ENCODE measurements at places on chromosomes 2 and 18.

DNA sequence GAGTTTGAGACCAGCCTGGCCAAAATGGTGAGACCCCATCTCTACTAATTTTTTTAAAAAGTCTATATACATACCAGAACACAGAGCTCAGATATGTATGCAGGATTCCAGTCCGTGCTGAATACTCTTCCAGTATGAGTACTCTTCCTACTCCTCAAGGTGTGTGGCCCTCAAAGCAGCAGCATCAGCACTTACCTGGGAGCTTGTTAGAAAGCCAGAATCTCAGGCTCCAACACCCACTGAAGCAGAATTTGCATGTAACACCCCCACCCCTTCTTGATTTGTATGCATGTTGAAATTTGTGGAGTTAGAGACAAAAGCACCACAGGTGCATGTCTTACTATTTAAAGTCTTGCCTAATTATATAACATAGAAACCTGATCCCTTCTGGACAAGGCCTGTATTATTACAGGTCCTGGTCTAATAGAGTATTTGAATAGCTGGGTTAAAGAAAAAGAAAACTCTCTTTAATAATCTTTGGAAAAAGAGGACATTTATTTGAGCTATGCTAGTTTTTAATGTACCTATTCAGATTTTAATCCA is 50.3 kb upstream of the NFE2L2 start:
- no peak for DNase-seq

- DNase-seq: no peak
Measured at GRCh38 chr2:104929663-104930062, 75.7 kb downstream of the POU3F3 start.

GRCh38 chr2:52976143-52976949 is 791.3 kb upstream of the CHAC2 start:
- DNase-seq: no peak

GRCh38 chr2:125172181-125172580 is 1147.1 kb downstream of the CNTNAP5 start:
- no peak for DNase-seq

- DNase-seq: no peak
Measured at GRCh38 chr2:223995569-223995968, 38.3 kb downstream of the MRPL44 start.

- no peak for DNase-seq
Measured at GRCh38 chr2:181810823-181811695, 80.5 kb upstream of the ITPRID2 start.

DNA sequence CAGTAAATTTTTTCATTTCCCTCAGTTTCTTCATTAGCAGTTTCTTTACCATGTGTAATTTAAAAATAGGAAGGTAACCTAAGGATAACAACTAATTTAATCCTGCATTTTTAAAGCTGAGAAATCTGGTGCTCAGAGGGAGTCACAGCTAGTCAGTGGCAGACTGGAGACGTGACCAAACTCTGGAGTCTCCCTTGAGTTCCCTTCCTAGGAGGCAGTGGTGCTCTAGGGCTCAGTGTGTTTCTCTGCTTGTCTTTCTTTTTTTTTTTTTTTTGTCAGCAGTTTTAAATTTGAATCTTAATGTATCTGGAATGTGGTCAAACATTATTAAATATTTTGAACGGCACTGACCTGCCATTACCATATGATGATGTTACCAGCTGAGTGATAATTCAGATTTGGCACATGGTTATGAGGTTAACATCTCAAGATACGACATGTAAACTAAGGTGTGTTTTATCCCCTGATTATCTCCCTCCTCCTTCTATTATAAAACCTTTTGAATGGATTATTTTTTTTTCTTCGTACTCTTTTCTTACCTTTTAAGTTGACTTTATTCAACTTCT is 226.2 kb downstream of the GALNT13 start:
- DNase-seq: no peak

GRCh38 chr2:207725873-207726578 is 14.6 kb downstream of the CCNYL1 start:
- no peak for DNase-seq

GRCh38 chr2:68832233-68832869 is 38.8 kb downstream of the BMP10 start:
- DNase-seq: no peak

DNA sequence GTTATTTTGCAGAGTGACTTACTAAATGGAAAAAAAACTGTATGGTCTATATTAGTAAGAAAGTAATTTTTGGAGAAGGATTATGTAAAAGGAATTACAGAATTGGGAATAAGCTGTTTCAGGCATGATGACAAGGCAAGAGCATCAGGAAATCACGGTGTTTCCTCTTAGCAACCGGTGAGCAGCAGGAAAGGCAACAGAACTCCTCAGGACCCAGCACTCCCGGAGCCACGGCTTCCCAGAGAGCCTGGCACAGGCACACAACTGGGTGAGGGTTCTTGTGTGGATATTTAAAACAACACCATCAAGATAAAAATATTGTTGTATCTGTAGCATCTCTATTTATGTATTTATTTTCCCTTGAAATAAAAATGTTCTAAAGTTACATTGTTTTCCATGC is 34.4 kb downstream of the CYP27C1 start:
- DNase-seq: no peak

DNA sequence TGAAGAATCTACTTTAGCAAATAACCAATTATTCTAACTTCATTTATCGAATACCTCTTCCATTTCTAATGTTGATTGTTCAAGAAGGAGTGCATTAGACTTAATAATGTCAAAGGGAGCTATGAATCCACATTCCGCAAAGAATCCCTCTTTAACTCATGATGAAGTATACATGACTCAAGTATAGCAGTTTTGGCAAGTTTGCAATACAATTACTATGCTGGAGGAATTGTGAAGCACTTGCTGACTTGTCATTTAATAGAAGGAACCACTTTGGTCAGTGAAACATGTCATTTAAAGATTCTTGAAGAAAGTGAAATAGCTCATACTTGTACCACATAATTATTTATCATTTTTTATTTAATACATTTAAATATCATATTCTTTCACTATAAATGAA is 125.1 kb downstream of the SLC39A10 start:
- DNase-seq: no peak

GRCh38 chr2:51734115-51734514 is 702.2 kb upstream of the NRXN1 start:
- no peak for DNase-seq

- DNase-seq: no peak
Measured at GRCh38 chr18:79902640-79903039, 48.8 kb downstream of the SLC66A2 start.

- no peak for DNase-seq
Measured at GRCh38 chr18:39424261-39424660, 1858.7 kb upstream of the CELF4 start.

DNA sequence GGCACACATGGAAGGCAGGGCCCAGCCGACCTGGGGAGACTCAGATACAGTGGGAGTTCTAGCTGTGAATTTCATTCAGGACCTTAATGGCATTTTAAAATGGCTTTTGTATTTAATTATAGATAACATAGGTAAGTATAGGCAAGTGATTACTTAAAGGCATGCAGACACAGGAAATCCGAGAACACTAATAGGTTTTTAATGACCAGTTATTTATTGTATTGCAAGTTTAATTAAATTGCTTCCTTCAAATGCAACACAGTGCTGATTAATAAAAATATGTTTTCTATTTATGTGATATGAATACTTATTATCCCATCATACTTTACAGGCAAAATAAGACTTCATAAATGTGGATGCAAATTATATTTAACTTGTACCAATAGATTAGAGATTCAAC is 19.7 kb upstream of the SH3RF3 start:
- no peak for DNase-seq

DNA sequence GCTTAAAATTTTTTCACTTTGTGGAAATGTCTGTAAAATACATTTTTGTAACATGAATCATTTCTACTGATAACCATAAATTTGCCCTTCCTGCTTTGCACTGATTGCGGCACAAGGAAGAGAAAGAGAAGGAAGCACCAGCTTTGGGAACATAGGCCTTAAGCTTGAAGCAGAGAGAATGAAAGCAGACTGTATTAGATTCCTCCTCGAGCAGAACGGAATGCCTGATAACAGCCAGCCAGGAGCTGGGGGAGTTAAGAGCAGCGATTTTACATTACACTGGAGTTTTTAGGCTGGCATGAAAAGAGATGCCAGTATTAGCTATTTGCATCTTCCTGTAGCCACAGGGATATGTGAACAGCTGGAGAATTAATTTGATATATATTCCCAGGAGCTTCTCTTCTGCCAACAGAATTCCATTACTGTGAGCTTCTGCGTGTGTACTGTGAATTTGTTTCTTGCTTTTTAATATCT is 33.5 kb downstream of the CRIM1 start:
- DNase-seq: no peak

DNA sequence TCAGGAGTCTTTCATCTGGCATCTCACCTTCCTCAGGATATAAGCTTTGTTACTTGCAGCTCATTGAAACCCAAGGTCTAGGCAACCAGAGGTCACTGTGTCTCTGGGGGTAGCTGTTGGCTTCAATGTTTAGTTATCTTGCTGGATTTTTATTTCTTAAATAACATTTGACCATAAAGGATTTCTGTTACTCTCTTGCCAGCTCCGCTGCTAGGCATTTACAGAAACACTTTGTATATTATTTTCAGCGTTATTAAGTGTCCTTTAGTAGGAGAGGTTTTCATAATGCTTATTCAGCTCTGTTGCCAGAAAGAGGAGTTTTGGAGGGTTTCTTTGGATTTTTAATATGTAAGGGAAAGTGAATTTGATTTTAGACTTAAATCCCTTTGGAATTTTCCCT is 61.4 kb downstream of the QPCT start:
- no peak for DNase-seq

DNA sequence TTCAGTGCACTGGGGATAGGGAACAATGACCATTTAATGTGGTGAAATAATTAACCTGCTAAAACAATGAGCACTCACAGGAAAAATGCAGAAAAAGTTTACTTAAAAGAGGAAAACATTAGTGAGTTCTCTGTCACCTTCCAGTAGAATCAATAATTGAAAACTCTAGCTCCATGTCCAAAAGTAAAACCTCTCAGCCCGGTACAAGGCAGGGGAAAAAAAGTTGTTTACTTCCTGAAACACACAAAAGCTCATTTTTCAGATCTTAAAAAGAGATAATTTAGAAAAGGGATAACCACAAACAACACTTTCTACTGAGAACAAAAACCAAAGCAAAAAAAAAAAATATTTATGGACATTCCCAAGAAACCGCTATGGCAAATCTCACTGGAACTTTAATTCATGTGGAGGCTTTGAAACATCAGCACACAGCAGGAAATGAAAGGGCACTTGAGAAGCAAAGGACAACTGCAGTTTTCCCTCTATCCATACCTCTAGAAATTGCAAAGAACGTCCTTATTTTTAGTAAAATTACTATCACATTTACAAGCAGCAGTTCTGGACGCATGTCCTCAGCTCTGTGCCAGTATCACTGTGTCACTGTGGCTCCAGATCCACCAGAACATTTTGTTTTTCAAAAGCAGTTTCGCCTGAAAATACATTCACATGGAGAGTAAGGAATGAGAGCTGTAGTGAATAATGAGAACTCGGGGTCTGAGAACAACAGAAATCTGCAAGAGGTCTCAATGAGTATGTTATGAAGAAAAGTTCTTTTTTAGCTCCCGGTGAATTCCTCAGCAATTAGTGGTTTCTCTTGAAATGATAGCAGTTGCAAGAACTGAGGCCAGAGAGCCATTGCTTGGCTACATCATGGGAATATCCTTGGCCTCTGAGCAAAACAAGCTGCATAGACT is 44.7 kb upstream of the DNAH7 start:
- DNase-seq: no peak

DNA sequence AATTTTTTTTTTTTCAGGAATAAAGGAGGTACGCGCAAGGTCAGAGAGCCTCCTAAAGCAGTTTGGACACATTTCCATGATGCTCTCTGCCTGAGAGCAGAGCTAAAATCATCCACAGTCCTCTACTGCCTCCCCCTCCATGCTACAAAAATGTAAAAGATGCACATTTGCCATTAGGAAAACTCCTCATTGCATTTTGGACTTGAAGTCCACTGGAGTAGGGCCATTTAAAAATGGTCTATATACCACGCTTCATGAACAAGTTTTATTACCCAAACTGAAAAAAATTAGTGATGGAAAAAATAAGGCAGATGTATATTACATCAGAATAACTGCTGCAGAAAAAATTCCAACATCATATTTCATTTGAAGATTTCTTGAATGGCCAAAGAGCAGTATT is 256.0 kb downstream of the AFF3 start:
- no peak for DNase-seq

DNA sequence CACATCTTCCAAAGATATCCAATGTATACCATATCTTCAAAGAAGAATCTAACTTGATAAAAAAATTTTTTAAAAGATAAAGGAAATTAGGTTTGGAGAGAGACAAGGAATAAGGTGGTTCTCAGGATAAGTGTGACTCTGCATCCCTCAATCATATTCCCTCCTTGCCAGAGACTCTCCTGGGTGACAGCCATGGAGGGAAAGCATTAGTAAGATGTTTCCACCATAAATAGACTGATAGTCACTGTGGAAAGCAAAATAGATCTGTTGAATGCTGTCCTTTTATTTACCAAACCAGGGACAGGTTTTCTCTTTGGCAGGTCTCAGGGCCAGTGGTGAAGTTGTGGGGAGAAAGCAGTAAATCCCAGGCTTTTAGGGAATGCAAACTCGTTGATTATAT is 107.6 kb downstream of the PRPF40A start:
- no peak for DNase-seq

GRCh38 chr2:176826984-176827668 is 385.5 kb upstream of the HNRNPA3 start:
- DNase-seq: no peak

DNA sequence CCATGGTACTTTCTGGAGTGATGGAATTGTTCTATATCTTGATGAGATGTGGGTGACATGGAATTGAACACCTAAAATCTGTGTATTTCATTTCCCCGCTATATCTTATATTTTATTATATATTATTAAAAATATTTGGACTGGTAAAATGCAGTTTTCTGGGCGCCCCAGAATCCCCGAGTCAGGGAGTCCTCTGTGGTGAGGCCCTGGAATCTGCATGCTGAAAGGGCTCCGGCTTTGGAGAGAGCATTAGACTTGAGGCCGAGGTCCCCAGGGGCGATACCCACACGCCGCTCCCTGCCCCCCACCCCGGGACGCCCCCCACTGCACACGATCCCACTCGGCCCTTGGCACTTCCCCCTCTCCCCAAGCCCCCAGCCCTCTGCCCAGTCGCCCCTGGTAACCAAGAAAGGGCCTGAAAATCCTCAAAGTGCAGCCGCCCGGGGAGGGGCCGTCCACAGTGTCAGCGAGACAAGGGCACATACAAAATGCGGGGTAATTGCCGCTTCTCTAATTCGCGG is 126.0 kb downstream of the ZFP36L2 start:
- DNase-seq: no peak

DNA sequence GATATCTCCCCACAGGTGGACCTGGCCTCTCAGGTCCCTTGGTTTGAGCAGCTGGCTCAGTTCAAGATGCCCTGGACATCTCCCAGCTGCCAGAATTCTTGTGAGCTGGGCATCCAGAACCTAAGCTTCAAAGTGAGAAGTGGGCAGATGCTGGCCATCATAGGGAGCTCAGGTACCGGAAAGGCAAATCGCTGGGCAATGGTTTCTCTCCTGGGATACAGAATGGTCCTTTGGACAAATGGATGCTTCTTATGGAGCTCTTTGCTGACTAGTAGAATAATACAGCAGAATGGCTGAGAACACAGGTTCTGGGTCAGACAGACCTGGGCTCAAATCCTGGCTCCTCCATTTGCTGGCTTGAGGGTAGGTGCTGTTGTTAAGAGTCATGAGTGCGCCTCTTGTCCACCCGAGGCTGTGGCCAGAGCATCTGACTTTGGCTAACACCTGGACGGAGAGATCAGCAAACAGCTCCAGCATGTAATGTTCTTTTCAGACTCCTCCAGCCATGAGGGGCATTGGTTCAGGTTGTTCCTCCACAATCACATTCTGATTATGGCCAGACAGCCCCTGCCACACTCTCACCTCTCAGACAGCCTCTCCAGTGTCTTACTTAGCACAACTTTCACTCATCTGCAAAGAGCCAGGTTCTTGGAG is 7.5 kb downstream of the ABCG8 start:
- DNase-seq: no peak
